T follicular helper cell (primary cell): ENCODE measurements at places on chromosomes 3 and 15.

DNA sequence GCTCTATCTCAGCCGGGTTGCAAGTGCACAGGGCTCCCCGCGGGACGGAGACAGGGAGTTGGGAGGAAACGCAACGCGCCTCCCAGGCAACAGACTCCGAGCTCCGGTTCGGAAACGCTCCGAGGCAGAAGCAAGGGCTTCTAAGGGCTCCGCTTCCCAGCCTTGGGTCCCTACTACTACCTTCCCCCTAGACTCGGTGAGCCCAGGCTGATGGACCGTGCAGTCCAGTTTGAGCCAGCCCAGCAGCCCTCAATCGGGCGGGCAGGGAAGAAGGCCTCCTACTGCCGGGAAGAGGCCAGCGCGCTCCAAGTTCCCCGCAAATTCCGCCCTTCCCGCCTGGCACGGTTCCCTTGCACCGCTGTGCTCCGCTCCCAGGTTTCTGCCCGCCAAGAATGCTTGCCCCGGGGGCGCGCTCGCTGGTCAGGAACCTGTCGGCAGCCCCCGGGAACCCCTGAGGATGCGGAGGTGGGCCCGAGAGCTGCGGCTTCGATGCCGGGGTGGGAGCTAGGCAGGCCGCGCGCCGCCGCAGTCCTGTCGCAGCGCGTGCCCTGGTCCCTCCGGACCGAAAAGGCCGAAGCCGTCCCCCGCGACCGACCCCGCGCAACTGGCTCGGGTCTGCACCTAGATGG is 728 bp downstream of the TRANK1 start:
- peak; percentile 4 for DNase-seq

GRCh38 chr3:9932843-9933560 is 632 bp upstream of the CRELD1 start:
- peak; percentile 79 for DNase-seq

GRCh38 chr15:52496776-52497470 is 31.8 kb downstream of the MYO5A start:
- no peak for DNase-seq

DNA sequence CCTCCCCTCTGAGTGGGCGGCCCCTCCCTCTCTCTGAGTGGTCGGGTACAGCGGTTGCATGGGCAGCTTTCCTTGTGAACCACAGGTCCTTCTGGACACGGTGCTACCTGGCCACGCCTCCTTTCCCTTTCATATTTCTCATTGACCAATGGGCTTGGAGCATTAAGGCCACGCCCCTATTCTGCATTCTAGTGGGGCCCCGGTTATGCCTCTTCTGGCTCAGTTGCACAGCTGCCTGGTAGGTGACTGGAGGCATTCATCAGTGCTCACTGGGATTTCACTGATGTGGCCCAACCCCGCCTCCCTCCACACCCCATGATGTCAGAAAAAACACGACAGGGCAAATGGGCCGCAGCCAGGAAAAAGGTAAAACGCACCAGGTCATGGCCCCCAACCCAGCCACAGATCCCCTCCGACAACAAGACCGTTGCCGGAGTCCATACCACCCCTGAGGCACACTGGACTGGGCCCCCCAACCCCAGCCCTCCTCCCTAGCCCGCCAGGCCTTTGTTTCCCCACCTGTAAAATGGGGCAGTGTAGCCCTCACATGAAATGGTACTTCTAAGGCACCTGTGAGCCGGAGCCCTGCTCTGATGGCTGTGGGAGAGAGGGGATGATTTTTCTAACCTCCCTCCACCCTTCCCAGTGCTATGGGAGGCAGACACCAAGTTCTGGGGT is 26.3 kb downstream of the NGRN start:
- no peak for DNase-seq

DNA sequence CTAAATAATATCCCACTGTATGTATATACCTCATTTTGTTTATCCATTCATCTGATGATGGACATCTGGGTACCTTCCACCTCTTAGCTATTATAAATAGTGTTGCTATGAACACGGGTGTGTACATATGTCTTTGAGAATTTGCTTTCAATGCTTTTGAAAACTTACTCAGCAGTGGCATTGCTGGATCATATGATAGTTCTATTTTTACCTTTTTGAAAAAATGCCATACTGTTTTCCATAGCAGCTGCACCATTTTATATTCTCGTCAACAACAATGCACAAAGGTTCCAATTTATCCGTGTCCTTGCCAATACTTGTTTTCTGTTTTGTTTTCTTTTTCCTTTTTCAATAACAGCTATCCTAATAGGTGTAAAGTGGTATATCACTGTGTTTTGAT is 77.1 kb downstream of the PEAK1 start:
- DNase-seq, result no peak

DNA sequence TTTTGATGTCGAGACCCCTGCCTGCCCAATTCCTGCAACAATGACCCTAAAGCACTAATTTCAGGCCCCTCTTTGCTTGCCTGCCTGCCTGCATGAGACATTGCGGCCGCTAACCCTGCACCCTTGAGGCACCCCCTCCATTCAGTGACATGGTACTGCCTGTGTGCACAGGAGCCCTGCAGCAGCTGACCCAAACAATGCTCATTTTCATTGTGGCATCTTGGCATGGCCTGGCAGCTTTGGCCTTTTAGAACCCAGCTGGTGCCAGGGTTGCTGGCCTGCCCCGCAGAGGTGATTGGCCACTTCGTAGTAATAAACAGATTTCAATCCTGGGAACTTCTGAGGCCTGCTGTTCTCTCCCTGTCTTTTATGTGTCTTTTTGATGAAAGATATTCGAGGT is 33.8 kb downstream of the SLCO3A1 start:
- DNase-seq, result no peak

- DNase-seq, result no peak
Observed at GRCh38 chr15:59400103-59400813, 27.6 kb upstream of the MYO1E start.

GRCh38 chr3:122004991-122005565 is 17.0 kb downstream of the ILDR1 start:
- no peak for DNase-seq

DNA sequence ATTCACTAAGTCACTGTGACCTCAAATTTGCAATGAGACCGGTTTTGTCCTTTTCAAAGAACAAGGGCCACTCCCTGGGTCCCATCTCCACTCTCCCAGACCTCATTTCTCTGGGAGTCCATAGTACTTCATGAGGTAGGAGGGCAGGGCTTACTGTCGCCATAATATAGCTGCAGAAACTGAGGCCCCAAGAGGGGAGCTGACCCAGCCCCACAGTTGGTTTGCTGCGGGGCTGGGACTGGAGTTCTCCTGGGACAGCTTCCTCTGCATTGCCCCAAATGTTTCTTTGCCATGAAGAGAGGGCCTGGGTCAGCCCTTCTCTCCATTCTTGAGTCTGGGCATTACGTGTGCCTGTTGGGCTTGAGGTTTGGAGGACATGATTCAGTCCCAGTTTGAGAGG is 60.1 kb downstream of the ITGA11 start:
- no peak for DNase-seq

- DNase-seq, result no peak
Observed at GRCh38 chr15:94526071-94526689, 294.8 kb downstream of the MCTP2 start.

GRCh38 chr15:85580879-85581278 is 200.5 kb downstream of the AKAP13 start:
- peak; percentile 15 for DNase-seq

GRCh38 chr3:175233957-175234940 is 375.1 kb downstream of the NAALADL2 start:
- no peak for DNase-seq

DNA sequence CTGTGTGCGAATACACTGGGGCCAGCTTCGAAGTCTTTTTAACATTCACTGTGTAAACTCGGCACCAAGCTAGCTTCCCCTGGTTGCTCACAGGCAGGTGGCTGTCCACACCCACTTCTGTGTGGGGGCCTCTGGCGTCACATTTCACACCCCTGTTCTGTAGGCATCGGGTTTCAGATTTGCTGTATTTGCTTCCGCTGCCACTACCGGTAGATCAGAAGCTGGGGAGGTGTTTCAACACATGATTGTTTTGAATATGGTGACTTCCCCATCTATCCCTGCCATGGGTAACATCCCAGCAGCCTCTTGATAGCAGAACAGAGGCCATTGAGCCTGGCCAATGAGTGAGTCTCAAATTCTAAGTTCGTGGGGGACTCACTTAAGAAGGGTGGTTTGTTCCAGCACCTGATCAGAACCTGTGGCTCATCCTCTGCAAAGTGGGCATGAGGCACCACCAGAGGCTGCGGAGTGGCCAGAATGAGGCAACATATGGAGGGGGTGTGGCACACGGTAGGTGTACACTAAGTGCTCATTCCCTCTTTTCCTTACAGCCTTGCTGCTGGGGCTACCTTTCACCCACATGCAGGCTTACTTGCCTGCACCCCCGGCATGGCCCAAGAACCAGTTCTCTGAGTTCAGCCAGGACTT is 61.5 kb downstream of the IQSEC1 start:
- DNase-seq, result peak; percentile 78

DNA sequence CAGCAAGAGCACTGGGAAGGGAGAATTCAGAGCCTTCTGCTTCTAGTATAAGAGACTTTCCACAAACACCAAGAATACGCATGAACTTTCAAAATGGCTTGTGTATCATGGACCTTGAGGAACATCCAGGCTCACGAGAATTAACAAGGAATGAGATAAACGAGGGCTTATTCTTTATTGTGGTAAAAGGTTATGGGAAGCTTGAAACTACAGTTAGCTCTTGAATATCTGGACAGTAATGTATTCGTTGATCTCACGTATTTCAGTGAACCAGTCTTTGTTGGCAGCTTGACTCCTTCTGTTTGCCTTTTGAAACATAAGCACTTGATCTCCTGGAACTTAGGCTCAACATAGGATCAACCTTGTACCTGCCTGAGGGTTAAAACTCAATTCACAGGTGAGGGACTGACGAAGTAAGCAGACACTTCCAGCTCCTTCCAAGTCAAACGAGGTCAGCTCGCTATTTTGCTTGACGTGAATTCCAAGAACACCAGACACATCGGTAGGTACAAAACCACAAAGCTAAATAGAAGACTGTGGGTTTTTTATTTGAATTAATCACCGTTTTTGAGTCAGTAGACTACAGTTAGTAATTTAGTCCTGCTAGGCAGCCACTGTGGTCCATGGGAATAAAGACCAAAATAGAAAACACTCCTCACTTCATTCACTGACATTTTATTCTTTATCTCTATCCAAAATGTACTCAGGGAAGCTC is 30.8 kb downstream of the GALNT15 start:
- DNase-seq, result no peak

DNA sequence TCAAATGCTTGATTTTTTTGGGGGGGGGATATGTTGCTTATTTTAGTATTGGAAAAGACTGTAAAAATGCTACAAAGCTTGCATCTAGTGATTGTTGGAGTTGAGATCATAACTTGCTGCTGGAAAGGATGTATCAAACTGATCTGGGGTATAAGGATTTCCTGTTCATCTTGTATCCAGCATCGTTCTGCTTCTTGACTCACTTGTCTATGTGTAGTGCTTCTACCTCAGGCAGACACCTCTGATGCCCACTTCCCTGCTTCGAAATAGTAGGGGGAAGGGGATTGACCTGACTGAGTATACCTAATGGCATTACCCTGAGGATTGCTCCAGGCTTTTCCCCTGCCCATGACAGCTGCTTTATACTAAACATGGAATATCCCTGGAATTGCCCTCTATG is 42.7 kb downstream of the STT3B start:
- DNase-seq, result no peak

DNA sequence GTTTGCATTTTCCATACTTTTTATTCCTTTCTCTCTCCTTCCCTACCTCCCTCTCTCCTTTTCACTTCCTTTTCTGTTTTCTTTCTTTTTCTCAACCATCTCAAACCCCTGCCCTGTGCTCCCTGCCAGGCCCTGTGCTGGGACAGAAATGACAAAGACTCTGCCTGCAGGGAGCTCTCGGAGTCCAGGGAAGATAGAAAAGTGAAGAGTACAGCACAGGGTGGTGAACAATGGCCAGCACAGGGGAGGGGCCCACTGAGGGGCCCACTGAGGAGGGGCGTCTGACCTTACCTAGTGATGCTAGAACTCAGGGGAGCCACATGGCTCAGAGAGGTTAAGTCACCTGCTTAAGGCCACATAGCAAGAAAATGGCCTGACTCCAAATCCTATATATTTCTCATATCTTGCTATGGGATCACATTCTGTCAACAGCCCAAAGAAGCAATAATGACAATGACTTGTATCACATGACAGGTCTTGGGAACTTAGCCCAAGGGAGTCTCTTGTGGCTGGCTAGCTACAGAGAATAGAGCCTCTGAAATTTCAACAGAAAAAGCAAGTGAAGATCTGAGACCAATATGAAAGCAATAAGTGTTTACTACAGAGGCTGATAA is 44.3 kb upstream of the ATP2B2 start:
- DNase-seq, result no peak

GRCh38 chr3:31157047-31157694 is 262.7 kb upstream of the GADL1 start:
- DNase-seq, result no peak

- no peak for DNase-seq
Observed at GRCh38 chr15:50107591-50108408, 11.2 kb downstream of the ATP8B4 start.
